T-helper 2 cell treated with Interferon-gamma antibody and Interleukin-4, amounts not matched to agents 5 μg/mL and 100 μg/mL, for 36 hours (primary cell): ENCODE measurements at places on chromosomes 3 and 15.

GRCh38 chr3:134198414-134198813 lies 52.2 kb downstream of the RYK start:
- DNase-seq = no peak

DNA sequence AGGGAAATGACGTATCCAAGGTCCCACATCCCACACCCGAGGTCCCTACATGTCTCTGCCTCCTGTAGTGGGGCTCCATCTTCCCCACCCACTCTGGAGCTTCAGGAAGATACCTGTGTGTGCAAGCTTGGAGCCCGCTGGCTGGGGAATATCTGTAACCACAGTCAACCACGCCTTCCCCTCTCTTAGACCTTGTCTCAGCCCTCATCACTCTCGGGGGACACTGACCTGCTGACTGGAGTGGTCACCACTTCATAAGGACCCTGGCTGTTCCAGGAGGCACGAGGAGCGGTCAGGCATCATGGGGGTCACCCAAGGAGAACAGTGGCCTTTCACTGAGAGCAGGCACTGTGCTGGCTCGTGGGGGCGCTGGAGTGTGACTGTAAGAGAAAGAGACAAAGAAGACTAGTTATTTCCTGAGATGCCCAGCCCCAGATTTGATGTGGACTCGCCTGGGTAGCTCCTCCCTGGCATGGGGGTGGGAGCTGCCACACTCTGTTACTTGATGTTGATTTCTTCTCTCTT lies 48.6 kb downstream of the CTXND1 start:
- no peak for DNase-seq

GRCh38 chr15:42591238-42591934 lies 16.0 kb downstream of the STARD9 start:
- DNase-seq = no peak

DNA sequence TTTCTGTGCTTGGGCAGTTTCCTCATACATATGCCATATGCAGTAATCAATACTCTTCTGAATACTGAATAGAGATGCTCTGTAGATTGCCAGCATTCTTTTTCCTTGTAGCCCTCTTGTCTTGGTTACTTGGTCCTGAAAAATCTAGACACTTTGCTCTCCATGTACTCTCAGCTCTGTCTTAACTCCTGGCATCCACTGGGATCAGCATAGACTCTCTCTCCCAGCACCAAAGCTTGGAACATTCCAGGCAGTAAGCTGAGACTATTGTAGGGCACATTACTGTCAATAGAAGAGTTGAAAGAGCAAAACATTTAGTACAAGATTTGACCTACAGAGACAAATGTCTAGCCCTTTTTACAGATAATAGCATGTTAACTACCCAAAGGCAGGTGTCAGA lies 1100.3 kb downstream of the TBL1XR1 start:
- DNase-seq = no peak

- no peak for DNase-seq
These were observed 90.6 kb downstream of the POLR2M start for GRCh38 chr15:57797110-57797509.

GRCh38 chr15:54029081-54029480 lies 50.8 kb downstream of the UNC13C start:
- no peak for DNase-seq

DNA sequence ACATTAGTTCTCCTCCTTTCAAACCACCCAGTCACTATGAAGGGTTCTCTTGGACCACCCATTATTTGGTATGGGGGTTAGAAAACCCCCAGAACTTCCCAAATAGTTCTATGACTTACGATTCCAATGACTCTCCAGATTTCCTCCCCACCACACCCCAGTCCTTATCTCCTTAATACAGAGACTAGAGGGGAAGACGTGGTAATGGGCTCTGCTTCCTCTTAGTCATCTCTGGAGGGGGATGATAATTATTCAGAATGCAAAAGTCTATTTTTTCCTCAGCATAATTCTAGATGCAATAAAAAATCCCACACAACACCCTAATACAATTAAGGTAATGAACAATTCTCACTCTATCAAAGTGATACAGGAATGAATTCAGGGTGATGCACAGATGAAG lies 48.9 kb upstream of the CFAP161 start:
- DNase-seq = no peak

- no peak for DNase-seq
These were observed 48.6 kb downstream of the ZNF445 start for GRCh38 chr3:44428910-44429309.

GRCh38 chr3:140394488-140395133 lies 283.3 kb upstream of the TRIM42 start:
- DNase-seq = no peak

GRCh38 chr3:177341736-177342419 lies 144.6 kb upstream of the TBL1XR1 start:
- no peak for DNase-seq

GRCh38 chr15:96747291-96747690 lies 416.8 kb downstream of the NR2F2 start:
- DNase-seq = no peak

- no peak for DNase-seq
These were observed 19.2 kb downstream of the SNX33 start for GRCh38 chr15:75666823-75667501.

- DNase-seq = no peak
These were observed 77.9 kb downstream of the ADAMTS17 start for GRCh38 chr15:100263721-100264455.

DNA sequence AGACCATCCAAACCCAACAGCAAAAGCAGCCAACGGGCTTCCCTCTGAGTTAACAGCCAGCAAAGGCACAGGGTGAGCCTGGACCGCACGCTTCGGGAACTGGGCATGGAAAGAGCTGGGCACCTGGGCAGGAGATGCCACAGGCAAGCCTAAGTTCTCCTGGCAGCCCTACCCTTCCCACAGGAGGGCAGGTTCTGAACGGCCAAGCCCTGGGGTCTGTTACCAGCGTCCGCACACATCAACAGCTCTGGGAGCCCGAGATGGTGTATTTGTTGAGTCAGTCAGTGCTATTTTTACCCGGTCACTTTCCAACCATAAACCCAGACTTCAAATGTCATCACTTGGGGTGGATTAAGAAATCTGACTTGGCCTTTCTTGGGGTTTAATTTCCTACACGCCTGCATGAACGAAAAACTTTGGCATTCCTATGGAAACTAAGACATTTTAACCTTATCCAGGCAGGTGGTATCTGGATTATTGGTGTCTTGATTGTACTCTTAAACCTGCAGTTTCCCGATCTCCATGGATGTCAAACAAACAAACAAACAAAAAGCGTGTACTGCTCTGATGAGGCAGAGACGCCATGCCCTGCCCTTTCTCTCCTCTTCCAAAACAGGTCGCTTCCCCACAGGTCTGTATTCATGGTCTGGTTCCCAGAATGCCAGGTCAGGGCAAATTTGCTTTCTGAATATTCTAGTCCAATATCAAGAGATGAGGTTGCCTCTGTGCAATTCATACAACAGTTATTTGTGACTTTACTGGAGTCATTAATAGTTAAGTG lies 99.7 kb downstream of the XXYLT1 start:
- no peak for DNase-seq

- no peak for DNase-seq
These were observed 177.5 kb downstream of the EPHA6 start for GRCh38 chr3:96991800-96992365.

DNA sequence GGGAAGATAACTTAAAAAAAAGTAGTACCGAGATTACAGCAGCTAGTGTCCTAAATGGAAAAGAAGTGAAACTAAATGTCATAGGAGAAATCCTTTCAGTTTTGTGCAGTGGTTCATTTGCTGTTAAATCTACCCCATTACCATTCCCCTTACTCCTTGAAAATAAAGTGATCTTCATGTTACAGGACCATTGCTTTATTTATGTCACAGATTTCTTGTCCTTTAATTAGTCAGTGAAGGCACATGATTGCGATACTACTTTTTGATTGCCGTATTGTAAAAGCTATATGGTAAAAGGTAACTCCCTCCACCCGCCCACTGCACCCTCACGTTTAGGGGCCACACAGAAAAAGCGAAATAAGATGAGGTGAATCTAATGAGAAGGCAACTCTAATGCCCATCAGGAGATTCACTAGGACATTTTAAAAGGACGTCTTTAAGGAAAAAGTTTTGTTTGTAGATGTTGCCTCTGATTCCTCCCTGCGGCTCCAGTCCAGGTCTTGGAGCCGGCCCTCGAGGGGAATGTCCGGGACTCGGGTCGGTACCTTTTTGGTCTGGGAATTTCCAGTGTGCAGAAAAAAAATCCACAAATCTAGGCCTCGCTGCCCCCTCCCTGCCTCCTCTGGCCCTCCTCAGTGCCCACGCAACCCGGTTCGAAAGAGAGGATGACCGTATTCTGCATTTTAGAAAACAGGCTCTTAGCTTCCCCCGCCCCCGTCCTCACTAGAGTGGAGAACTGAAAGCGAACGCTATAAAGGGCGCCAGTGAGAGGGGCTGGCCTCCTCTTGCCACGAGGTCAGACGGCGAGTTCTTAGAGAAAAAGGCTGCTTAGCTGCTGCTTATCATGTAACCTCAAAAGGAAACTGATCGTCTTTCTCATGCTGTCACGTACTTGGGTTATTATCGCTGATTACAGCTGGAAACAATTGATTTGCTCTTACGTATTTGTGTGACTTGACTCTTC lies 21.8 kb upstream of the NFKBIZ start:
- peak; percentile 95 for DNase-seq

- no peak for DNase-seq
These were observed 109.7 kb downstream of the LRRK1 start for GRCh38 chr15:101028772-101029438.

- no peak for DNase-seq
These were observed 137.7 kb downstream of the IGF1R start for GRCh38 chr15:98785807-98786621.

DNA sequence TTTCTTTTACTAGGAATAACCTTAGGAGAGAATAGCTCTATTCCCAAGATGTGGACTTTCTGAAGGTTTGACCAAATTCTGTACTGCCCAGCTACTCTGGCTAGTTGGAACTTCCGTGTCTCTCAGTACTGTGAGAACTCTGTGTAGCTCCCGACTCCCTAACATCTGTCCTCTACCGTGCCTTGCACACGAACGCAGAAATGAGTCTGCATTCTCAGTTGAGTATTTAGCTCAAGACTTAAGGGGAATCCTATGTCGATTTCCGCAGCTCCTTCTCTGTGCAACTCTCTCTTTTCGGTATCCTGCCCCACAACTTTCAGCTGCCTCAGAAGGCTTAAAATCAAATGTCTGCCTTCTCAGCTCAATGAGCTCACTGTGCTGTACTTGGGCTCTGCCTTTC lies 86.7 kb upstream of the EPHB3 start:
- DNase-seq = no peak

GRCh38 chr15:59174151-59174834 lies 32.4 kb upstream of the LDHAL6B start:
- DNase-seq = no peak

GRCh38 chr3:171346582-171347300 lies 113.5 kb downstream of the TNIK start:
- DNase-seq = no peak

DNA sequence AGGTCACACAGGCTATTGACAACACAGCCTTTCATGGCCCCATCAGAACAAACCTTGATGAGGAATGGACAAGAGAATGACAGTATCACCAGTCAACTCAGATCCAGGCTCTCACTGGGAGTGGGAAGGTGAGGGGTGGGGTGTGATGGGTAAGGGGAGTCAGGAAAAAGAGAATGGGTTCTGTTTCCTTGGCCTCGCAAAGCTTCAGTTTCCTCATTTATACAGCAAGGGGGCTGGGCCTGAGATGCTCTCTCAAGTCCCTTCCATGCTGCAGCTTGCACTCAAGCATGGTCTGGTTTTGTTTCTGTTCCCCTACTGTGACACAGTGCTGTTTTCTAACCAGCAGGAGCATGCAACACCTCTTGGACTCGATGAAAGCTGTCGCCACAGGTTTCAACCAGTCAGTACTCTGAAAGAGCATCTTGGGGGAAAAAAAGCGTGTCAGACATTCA lies 65.7 kb upstream of the IL12A start:
- no peak for DNase-seq

GRCh38 chr15:57436166-57436565 lies 59.9 kb downstream of the CGNL1 start:
- DNase-seq = no peak

DNA sequence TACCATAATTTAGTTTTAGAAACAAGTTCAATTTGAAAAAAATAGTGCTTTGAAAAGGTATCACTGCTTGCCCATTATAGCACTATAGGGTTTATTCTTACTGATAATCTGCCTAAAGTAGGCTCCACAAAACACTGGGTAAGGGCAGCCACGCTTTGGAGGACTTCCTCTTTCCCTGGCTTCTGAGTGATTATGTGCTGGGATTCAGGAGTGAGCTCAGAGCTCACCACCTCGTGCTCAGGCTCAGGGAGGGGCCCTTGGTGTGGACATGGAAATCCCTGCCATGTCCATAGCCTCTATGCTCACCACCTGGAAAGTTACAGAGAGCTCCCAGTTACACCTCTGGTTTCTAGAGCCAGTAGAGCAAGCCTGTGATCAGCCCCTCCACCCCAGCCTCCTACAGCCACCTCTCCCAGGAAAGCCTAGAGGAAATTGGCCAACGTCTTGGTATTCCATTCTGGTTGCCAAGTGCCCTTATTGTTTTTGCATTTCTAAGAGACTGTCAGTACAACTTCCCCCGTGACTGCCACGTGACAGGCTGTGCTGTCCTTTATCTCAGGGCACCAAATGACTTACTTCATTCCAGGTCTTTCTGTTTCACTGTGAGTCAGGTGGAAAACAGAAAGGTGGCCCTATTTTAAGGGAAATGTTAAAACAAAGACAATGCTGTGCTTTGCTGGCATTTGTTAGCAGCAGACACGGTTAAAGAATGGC lies 316.0 kb downstream of the RORA start:
- no peak for DNase-seq

DNA sequence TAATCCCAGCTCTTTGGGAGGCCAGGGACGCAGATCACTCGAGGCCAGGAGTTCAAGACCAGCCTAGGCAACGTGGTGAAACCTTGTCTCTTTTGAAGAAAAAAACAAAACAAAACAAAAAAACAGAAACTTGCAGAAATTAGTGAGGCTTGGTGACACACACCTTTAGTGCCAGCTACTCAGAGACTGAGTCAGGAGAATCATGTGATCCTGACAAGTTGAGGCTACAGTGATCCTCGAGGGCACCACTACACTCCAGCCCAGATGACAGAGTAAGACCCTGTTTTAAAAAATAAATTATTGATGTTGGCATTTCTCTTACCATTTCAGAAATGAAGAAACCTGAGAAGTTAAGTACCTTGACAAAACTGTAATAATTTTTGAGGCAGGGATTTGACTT lies 44.6 kb upstream of the CCNB2 start:
- no peak for DNase-seq

DNA sequence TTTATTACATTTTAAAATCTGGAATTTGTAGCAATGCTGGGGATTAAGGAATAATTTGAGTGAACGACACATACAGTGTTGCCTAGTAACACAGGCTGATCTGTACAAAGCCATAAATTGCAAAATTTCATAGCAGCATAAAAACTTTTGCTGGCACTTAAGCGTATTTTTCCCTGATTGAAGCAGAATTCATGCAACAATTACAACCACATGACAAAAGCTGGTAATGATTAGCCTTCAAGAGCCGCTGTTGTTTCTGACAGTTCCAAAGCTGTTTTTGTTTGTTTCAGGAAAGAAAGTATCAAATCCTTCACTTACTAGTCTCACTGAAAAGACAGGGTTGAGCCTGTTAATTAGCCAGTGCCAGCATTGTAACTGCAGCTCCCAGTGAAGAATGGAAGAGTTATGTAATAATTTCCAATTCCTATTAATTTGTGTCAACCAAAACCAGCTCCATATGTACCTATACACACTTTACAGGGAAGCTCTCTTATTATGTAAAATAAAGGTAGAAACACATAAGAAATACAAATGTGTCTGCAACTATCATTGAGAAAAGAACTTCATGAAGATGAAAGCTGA lies 60.7 kb downstream of the AGTR1 start:
- no peak for DNase-seq

- DNase-seq = no peak
These were observed 23.9 kb upstream of the ACAD9 start for GRCh38 chr3:128855569-128855968.

GRCh38 chr3:176969506-176969905 lies 227.8 kb downstream of the TBL1XR1 start:
- no peak for DNase-seq
